ENCODE measurements at places on chromosomes 12 and 14.

GRCh38 chr14:101972126-101972866 lies 7.9 kb downstream of the DYNC1H1 start:
- DNase-seq: no peak

DNA sequence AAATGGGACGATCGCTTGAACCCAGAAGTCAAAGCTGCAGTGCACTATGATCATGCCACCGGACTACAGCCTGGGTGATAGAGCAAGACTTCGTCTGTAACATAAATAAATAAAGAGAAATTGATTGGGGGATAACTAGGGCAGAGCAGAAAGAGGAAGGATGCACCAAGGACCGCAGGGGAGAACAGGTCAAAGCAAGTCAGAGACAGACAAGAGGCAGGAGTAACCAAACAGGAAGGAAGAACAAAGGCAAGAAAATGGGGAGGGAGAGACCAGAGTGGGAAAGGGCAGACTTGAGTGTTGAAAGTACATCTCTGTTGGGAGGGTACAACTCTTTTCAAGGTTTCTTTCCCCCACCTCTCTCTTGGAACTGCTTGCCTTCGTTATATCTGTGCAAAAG lies 50.8 kb upstream of the ELK3 start:
- DNase-seq: no peak

DNA sequence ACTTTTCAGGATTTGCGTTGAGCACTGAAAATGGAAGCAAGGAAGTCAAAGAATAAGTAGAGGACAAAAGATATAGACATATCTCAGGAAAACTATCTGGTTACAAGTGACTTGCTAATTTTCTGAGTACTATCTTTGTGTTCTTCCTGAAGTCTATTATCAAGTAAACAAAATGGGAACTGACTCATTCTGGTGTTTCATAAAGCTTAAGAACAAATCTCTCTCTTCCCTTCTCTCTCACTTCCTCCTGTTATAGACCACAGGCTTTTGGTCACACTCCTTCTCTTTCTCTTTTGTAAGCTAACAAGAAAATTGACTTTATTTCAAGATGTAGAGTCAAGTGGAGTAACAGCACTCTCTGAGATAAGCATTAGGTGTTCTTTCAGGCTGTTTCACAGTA lies 406.6 kb upstream of the SYT1 start:
- no peak for DNase-seq

DNA sequence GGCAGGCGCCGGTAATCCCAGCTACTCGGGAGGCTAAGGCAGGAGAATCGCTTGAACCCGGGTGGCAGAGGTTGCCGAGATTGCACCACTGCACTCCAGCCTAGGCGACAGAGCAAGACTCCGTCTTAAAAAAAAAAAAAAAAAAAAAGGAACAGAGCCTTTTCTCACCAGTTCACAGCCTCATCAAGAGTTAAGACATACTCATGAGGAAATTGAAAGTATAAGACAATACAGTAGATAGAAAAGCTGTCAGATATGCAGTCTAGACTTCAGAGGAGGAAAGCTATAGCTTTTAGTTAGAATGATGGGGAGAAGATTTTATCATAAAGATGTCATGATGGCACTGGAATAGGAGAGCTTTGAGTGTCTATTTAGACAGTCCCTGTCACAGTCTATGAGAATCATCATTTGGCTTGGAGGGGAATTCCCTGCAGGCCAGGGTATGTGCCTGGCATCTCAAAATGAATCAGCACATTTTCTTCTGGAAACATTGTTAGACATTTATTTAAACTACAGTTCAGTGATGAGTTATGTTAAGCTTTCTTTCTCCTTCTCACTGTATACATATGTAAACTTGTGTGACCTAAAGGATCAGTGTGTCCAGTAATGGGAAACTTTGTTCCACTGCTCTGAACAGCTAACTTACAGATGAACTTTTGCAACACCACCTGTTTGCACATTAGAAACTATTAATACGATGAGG lies 2.9 kb upstream of the RAB35 start:
- DNase-seq: no peak

- DNase-seq: no peak
Measured at GRCh38 chr14:91387169-91387835, 30.3 kb downstream of the CCDC88C start.
